ENCODE measurements at places on chromosomes 1 and 21.

DNA sequence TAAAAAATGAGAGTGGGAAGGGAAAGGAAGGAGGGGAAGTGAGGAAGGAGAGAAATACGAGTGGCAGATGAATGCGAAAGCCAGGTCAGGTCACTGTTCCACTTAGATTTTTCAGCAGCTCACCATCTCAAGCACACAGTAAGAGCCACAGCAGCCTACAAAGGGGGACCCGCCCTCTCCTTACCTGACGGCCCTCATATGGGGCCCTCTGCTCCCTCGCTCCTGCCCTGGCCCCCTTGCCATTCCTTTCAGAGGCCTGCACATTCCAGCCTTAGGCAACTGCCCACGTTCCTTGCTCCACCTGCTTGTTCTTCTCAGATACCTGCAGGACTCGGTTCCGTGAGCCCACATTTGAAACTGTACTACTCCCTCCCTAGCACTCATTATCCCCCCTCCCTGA lies 22.0 kb downstream of the VPS26C start:
- DNase-seq = no peak

GRCh38 chr1:59122527-59122926 lies 174.4 kb upstream of the FGGY start:
- DNase-seq = no peak

- DNase-seq = no peak
Measured at GRCh38 chr21:43880111-43880985, 15.3 kb downstream of the AGPAT3 start.

DNA sequence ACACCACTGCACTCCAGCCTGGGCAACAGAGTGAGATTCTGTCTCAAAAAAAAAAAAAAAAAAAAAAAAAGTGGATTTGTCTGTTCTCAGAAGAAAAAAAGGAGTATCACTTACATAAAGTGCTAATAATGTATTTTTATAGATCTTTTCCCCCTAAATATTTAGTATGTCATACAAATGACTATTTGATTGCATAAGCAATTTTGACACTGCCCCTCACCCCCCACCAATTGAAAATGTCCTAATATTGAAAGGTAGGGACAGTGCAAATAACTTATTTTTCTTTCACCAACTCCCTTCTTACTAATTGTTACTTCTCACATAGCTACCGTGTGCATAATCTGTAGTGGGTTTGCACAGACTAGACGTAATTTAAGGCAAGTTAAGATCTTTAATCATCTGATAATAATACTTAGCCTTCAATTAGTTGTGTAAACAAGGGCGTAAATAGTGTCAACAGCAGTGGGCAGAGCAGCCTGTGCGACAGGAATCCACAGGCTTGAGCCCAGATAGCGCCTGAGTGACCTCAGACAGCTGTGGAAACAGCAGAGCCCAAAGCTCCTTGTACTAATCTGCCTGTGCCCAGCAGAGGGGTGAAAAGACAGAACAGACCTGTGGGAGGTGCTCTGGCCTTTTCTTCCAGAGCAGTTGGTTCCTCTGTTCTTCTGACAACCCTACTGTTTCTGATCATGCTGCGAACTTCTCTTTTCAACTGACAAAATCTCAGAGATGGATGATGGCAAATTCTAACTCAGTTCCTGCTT lies 4.5 kb upstream of the IER5 start:
- peak; percentile 78 for DNase-seq

DNA sequence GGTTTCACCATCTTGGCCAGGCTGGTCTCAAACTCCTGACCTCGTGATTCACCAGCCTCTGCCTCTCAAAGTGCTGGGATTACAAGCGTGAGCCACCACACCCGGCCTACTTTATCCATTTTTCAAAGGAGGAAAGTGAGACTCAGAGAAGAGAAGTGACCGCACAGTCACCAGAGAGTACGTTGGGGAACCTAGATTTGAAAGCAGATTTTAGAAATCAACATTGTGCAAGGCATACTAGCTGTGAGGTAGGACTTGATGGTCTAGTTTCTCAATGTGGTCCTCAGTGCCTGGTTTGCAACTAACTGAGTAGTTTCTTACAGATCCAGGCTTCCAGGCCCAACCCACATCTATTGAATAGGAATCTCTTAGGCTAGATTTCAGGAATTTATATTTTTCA lies 1.7 kb upstream of the PRCC start:
- DNase-seq = no peak

DNA sequence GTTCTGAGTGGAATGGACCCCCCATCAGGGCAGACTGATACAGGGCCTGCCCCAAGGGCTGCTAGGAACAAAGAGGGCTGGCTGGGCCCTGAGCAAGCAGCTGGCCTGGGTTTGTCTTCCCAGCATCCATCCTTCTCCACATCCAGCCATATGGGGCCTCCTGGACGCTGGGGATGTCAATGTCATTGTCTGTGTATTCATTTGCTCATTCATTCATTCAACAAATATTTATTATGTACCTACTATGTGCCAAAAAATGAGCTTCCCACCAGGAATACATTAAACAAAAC lies 15.6 kb upstream of the ECE1 start:
- DNase-seq = no peak

- DNase-seq = no peak
Measured at GRCh38 chr1:80450711-80451110, 1350.0 kb upstream of the ADGRL2 start.

GRCh38 chr1:68984289-68984688 lies 487.4 kb upstream of the DEPDC1 start:
- DNase-seq = no peak

DNA sequence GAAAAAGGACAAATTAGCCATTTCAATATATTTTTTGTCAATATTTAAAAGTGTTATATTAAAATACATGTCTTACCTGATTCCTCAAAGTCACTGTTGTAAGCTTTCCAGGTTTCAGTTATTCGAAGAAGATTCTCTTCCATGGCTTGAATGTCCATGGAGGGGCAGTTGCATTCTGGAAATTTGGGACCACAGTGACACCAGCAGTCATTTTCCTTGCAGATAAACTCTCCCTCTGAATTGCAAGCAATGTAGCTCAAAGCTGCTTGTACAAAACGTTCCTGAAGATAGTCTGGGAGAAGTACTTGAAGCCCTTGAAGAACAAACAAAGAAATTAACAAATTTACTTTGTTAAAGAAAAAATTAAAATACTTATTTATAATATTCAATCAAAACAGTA lies 251.7 kb downstream of the BRINP3 start:
- DNase-seq = no peak

- no peak for DNase-seq
Measured at GRCh38 chr1:88618331-88618730, 65.7 kb upstream of the PKN2 start.

DNA sequence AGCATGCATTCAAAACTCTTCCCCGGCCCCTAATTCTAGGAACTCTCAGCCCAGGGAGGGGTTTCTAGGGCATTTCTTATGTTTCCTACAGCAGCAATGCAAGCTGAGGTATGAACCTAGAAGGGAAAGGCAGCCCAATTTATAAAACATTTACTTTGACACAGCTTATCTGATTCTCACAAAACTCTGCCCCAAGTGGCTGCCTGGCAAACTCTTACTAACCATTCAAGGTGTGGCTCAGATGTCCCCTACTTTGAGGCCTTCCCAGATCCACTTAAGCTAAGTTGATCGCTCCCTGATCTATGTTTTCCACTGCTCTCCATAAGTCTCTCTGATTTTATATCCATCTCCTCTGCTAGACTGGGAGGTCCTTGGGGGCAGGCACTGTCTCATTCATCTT lies 35.4 kb downstream of the AK2 start:
- no peak for DNase-seq

DNA sequence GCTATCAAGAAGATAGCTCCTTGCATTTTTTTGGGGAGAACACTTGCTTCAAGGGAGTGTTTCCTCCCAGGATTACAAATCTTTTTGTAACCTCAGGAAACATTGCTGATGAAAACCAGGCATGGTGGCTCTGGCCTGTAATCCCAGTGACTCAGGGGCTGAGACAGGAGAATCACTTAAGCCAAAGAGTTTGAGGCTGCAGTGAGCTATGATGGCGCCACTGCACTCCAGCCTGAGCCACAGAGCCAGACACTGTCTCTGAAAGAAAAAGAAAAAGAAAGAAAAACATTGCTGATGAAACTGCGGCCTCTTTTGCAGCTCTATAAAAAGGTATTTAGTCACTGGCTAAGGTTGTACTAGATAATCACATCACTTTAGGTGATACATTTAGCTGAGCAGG lies 7.3 kb downstream of the RNU1-2 start:
- DNase-seq = no peak

GRCh38 chr1:185650602-185651230 lies 83.5 kb upstream of the HMCN1 start:
- DNase-seq = no peak

DNA sequence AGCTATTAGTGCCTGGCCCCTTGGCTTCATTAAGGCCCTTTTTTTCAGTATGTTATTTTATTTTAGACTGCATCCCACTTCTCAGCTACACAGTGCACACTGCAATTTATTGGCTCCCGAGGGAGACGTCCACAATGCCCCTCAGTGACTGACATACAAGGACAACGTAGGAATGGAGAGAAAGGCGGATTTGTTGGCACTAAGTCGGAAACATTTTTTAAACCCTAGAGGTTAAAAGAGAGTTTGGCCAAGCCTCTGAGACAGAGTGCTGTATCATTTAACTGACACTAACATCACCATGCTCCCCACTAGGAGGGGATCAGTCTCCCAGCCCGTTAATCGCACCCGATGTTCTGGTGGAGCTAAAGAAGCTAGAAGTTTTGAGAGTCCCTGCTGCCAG lies 45.7 kb upstream of the FOXD3 start:
- DNase-seq = no peak

DNA sequence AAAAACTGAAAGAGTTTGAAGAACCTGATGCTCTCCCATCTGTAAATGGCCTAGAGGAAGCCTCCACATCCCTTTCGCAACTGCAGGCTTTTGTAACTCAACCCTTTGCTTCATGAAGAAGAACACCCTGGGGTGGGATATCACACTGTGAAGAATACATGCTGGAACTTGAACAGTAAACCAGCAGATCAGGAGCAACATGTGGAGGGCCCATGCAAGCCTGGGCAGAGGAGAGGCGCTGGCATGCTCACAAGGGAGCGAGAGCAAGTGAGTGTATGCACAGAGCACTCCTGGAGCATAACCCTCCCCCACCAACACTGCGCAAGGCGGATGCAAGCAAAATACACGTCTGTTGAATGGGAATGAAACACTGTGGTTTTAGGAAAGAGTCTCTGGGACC lies 24.6 kb upstream of the SPAG17 start:
- DNase-seq = no peak

DNA sequence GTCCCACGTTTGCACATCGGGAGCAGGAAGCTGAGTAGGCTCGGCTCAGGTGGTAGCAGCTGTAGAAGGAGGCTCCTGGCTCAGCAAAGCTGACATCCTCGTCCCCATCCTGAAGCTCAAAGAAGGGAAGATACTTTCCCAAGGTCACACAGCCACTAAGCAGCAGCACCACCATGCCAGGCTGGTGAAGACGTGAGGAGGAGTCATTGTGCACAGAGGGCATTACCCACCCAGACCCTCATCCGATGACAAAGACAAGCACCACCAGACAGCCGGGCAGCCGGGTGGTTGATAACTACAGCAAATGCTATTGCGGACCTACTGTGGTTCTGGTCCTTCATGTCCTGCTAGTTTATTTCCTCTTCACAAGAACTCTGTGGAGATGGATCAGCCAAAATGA lies 186.9 kb downstream of the MATN1 start:
- DNase-seq = no peak

GRCh38 chr1:241972703-241973369 lies 15.3 kb downstream of the BECN2 start:
- no peak for DNase-seq

DNA sequence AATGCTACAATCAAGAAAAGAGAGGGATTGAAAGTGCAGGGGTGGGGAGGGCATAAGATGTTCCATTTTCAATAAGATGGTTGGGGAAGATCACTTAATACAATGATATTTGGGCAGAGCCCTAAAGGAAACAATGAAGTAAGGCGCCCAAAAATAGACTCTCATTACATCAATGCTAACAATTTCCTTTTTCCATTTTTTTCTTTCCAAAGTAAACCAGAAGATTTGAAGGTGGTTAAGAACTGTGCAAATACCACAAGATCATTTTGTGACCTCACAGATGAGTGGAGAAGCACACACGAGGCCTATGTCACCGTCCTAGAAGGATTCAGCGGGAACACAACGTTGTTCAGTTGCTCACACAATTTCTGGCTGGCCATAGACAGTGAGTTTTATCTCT lies 16.8 kb downstream of the IFNAR2 start:
- DNase-seq = no peak

DNA sequence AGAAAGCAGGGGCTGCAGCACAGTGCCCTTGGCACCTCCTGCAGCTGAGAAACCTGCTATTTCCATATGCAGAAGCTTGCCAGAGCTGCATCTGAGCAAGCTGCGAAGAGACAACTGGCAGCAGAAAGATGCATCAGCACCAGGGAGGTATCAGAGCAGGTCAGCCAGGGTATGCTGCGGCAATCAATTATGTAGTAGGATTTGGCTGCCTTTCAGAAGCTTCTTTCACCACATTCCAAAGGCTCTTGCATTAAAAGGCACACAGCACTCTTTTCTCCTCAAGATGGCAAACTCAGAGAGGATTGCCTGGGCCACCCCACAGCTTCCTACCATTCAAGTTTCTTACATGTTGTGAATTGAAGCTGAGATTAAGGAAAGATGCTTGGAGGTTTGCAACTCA lies 47.6 kb upstream of the RAP1A start:
- DNase-seq = no peak

DNA sequence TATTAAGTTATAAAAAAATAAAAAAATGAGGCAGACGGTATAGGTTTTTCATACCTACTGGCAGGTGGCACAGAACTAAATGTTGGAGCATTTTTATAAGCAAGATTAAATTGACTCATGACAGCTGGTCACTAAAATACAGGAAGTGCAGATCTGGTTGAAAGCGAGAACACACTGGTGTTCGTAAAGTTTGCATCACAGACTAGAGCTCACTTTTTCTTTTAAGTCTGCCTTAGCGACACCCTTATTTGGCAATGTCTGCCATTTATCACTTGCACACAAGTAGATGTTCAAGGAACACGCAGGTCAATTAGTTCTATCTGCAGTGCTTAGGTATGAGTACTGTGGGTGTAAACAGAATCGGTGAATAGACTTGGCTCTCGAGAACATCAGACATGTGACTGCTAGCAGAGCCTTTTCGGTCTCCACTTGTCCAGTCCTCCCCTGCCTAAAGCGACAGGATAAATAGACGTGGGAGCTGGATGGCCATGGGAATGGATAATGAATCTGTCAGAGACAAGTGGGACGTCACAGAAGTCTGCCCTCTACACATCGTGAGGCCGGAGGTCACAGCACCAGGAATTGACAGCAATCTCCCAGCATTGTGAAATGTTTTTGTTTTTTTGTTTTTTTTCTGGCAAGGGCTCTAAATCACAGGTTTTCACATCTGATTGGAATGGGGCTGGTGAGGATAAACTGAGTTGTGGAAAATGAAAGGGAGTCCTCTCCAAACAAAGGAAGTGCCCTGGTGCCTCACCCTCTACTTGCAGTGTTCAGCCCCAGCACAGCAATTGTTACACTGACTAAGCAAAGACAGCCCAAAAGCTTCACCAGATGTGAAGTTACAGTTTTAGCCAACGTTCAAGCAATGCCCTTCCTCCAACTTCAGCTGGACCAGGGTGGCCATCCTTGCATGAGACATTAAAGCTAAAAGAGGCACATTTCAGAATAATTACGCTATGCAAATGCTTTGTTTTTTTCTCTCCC lies 248.9 kb downstream of the NTNG1 start:
- DNase-seq = no peak

Measured in CD4-positive, alpha-beta T cell treated with Interferon alpha-2 for 1 hour (primary cell).